Stimulated activated CD4-positive, alpha-beta T cell treated with anti-CD3 and anti-CD28 coated beads, Interleukin-1b, Interleukin-23, amount 100 ng/mL, for 24 hours (primary cell): ENCODE measurements at places on chromosomes 12 and 14.

DNA sequence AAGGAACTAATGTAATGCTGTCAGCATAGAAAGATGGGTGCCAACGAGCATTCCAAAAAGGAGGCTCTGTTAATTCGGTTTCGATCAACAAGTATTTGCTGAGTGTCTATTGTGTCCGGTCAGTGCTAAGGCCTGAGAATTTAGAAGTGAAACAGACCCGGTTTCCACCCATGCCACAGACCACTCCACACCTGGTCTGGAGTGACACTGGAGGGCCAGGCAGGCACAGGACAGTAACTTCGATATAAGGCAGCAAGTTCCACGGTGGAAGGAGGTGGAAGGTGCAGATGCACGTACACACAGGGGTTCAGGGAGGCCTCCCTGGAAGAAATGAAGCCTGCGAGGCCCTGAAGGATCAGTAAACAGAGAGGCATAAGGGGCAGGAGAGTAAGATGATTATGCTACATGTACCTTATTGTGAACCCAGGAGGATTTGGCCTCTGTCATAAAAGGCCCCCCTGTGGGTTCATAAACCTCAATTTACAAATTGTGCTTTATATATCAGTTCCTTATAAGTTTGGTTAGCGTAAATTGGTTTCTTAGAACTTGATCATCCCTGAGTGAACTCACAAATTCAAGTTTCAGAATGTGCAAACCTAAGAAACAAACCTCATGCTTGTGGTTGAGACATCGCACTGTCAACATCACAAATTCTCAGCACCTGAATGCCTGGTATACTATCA is 25.9 kb downstream of the SSH1 start:
- no peak for DNase-seq

GRCh38 chr14:67583711-67584644 is 16.1 kb downstream of the PIGH start:
- DNase-seq: no peak

GRCh38 chr14:42994051-42994736 is 1387.5 kb downstream of the LRFN5 start:
- no peak for DNase-seq

DNA sequence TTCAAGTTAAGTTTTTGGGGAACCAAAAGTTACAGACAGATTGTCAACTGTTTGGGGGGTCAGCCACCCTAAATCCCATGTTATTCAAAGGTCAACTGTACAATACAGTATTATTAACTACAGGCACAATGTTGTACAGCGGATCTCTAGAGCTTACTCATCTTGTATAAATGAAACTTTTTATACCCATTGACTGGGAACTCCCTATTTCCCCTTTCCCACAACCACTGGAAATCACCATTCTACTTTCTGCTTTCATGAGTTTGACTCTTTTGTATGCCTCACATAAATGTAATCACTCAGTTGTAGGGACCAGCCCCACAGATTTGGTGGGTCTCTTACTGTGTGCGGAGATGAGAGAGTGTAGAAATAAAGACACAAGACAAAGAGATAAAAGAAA is 57.8 kb downstream of the SLCO1B3 start:
- DNase-seq: no peak

GRCh38 chr12:108491256-108491655 is 23.8 kb upstream of the FICD start:
- DNase-seq: no peak

- no peak for DNase-seq
Observed at GRCh38 chr14:66782853-66783252, 274.9 kb downstream of the GPHN start.

DNA sequence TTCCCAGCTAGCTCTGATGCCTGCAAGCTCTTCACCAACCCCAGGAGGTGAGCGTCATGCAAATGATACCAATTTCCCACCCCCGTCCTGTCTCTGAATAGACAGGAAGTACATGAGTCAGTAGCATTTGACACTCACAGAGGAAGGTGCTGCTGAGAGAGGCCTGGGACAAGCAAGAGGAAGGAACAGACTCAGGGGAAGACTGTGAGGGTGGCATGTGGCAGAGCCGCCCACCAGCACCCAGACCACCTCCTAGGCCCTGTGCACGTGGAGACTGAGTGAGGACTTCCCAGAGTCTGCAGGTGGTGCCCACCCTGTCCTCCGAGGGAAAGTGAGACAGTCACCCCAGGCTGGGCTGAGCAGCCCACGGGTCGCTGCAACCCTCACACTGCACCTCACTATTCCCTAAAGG is 199.5 kb upstream of the SFSWAP start:
- no peak for DNase-seq

DNA sequence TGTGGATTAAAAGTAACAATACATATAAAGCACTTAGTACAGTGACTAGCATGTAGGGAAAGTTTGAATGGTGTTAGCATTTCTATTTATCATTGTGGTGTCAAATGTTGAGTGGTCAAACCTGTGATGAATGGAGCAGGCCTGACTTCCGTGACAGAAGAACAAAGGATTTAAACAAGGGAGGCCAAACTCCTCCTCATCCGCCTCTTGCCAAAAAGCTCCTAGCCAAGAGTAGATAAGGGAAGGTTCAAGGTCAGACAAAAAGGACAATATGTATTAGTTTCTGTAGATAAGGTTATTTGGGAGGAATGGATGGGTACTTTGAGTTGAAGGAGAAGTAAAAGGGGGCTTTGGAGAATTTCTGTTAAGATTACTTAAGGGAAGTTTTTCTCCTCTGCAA is 6.5 kb downstream of the RNASE7 start:
- no peak for DNase-seq

DNA sequence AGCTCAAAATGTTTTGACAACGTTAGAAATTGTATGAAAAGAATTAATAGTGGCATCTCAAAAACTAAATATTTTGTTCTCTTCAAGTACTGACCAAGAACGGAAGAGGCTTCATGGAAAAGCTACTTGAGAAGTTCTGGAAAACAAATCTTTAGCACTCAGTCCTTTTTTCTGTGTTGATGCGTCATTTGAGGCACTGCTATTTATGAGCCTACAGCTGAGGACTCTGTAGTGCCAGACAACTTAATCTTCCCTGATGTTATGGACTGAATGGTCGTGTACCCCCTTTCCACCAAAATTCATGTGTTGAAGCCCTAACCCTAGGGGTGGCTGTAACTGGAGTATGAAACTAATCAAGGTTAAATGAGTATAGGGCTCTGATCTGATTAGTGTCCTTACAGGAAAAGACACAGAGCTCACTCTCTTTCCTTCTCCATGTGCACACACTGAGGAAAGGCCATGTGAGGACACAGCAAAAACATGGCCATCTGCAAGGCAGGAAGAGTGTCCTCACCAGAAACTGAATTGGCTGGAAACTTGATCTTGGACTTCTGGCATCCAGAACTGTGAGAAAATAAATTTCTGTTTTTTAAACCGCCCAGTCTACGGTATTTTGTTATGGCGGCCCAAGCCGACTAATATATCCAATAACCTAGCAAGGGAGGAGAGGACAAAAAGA is 337.0 kb upstream of the CLEC14A start:
- no peak for DNase-seq

GRCh38 chr14:91295276-91295845 is 50.9 kb upstream of the GPR68 start:
- DNase-seq: no peak

- DNase-seq: no peak
Observed at GRCh38 chr14:23877538-23878180, 75.9 kb upstream of the DHRS4 start.

DNA sequence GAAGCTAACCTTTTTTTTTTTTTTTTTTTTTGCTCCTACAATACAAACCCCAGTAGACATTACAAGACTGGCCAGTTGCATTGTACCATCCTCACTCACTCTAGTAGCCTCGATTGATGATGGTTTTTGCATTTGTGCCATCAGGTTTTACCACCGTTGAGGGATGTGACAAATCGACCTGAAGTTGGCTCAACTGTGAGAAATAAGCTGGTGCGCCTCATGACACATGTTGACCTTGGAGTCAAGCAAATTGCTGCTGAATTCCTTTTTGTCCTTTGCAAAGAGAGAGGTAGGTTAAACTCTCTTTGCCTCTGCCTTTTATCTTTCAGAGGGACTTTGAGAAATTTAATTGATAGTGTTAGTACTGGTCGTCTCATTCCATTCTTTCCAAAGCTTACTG is 76.8 kb downstream of the RIC8B start:
- no peak for DNase-seq

GRCh38 chr12:120363274-120363855 is 5.6 kb downstream of the MSI1 start:
- DNase-seq: no peak
